CD4-positive, alpha-beta T cell treated with Interleukin-6 at 100 ng/mL for 8 hours (primary cell): ENCODE measurements at places on chromosomes 12 and 14.
A peak's percentile ranks its signal among the peaks of the same experiment; 100 is the strongest.

GRCh38 chr12:112887550-112887949 is 19.2 kb upstream of the OAS1 start:
- no peak for DNase-seq

DNA sequence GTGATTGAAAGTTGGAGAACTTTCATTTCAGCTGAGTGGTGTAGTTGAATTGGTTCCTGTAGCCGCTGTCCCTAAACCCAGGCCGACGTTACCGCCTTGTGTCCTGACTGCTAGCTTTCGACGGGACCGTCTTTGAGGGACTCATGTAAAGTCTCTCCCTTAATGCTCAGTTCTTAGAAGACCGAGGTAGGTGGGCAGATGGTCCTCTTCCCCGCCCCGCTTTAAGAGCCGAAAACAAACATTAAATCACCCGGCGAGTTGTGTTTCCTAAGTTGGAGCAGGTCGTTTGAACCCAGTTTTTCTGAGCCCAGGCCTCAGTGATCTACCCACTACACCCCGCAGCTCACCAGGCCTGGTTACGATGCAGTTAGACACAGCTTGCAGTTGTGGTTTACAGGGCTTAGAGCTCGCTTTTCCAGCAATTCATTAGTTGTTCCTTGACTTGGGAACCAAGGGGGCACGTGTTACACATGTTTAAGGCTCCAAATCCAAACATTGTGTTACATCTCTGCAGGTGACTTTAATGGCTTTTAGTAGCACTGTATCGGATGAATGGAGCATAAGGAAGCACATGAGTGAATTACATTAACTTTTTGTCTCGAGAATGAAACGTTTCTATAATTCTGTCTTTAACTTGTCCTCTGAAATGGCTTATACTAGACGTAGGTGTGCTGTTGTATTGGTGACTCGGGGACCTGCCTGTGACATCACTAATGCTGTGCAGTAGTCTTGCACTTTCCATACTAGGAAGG is 790 bp downstream of the NEDD1 start:
- peak; percentile 11 for DNase-seq

GRCh38 chr14:59771577-59771976 is 99.0 kb downstream of the RTN1 start:
- DNase-seq, result no peak

DNA sequence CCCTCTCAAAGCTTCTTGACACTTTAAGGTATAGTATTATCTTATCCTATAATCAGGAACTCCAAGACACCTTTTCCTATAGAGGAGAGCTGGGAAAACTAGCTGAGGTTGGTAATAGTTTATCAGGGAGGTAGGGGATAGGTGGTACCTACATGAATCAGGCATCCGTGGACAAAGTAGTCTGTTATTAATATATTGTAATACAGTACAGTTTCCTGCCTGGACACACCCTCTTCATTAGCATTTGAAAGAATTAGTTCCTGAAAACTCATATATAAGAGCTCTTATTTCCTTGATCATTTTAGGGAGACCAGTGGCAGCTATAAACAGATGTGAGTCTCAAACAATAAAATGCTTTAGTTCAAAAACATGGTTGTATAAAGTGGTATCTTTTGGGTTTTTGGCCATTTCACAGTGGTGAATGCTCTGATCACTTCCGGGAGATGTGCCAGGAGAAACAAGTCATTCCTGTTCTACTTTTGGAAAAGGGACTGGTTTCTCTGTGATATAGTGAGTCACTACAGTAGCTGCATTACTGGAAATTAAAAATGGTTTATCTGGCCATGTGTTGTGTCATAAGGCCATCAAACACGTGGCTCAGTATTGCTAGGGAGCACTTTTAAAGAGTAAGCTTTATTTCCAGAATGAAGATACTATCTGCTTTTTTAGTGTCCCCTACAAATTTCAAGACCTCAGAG is 98.1 kb downstream of the KLRB1 start:
- no peak for DNase-seq

DNA sequence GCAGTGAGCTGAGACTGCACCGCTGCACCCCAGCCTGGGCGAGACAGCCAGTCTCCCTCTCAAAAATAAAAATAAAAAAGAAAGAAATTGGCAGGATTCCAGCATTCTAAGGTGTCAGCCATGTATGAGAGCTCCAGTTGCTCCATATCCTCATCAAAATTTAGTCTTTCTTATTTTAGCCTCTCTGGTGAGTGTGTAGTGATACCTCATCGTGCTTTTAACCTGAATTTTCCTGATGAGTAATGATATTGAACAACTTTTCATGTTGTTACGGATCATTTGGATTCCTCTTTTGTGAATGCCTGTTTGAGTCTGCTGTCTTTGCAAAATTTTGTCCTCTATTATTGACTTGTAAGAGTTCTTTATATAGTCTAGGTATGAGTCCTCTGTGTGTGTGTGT is 28.5 kb downstream of the CCDC60 start:
- no peak for DNase-seq

- no peak for DNase-seq
Measured at GRCh38 chr14:44528180-44528579, 21.1 kb upstream of the FSCB start.

- DNase-seq, result no peak
Measured at GRCh38 chr14:84037593-84037992, 1492.4 kb upstream of the FLRT2 start.

- DNase-seq, result no peak
Measured at GRCh38 chr12:123269395-123269892, 2.2 kb downstream of the CDK2AP1 start.

DNA sequence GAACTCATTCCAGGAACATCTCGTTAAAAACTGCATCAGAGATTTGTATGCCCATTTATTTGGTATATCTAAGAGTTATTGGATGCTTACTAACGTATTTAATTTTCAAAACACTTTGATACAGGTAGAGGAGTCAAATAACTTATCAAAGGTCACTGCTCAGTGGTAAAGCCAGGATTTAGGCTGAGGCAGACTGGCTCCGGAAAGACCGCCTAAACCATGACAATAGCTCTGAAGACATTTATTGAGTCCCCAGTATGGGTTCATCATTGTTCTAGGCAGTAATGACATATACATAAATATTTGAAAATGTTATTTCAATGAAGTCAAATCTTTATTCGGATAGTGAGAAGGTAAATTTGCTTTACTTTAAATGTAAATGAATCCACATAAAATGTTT is 30.3 kb downstream of the WBP11 start:
- DNase-seq, result no peak

DNA sequence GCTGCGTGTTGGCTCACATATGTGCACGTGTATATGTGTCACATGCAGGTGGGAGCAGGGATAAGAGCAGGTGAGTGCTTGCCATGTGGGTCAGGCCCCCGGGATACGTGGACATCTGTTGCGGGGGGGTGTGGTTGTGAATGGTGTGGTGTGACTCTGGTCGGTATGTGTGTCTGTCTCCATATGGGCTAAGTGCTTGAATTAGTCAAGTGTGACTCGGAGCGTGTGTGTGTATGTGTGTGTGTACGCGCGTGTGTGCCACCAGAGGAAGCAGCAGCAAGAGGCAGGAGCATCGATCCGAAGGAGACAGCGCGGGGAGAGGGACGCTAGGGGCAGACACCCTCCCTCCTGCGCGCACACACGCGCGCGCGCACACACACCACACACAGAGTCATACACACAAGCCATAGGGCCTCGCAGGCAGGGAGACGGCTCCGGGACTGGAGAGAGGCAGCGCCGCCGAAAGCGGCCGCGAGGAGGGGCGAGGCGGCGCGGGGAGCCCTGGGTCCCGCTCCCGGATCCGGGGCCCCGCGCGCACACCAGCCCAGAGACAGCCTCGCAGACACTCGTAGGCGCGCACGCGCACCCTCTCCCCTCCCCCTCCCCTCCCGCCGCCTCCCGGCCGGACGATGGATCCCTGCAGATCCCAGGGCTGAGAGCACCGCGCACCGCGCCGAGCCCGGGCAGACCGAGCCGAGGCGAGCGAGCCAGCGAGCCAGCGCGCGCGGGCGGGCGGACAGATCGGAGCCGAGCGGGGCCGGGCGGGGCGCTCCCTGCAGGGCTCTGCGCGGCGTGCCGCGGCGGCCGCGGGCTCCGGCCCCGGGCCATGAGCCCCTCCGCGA is at the start of gene ASIC1:
ASIC1 (plus strand) TSS at position 597 of the 842 bp plus-strand sequence. CDS start 1,171 bp downstream, outside the sequence.
- DNase-seq, result peak; percentile 30

DNA sequence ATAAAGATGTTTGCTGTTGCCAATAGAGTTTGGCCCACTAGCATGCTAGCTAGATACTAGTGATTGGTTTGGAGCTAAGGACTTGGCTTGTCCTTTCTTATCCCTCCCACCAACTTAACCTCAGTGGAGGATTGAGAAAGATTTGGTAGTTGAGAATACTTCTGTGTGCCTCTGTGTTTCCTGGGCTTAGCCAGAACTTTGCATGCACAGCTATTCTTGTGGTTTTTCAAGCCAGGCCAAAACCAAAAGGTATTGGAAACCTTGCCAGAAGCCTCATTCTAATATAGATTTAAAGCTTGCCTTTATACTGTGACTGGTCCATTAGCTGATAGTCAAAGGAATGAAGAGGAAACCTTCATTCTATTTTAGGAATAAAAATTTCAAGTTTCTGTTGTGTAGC is 188.5 kb downstream of the CCDC91 start:
- DNase-seq, result no peak

- no peak for DNase-seq
Measured at GRCh38 chr14:49621114-49621881, 699 bp downstream of the MGAT2 start.
